ENCODE measurements at places on chromosomes 2 and 18.
A peak's percentile ranks its signal among the peaks of the same experiment; 100 is the strongest.

DNA sequence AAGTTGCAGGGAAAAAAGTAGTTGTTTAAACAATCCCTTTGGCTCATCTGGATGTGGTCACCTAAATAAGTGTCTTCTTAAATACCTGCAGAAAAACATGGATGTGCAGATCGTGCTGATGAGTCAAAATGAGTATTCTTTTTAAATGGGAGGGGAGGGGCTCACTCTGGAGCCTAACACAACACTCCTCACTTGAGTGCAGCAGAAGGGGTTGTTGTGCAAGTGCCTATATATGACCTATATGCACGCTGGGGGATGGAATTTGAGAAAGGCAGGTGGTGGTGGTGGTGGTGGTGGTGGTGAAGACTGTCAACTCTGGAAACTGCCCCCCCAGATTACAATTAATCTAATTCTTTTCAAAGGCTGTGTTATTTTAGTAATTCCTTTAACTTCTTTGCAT, 77.9 kb upstream of the FAM124B start:
- no peak for DNase-seq

- no peak for DNase-seq
These were observed 323.4 kb upstream of the RBMS1 start for GRCh38 chr2:160816916-160817499.

DNA sequence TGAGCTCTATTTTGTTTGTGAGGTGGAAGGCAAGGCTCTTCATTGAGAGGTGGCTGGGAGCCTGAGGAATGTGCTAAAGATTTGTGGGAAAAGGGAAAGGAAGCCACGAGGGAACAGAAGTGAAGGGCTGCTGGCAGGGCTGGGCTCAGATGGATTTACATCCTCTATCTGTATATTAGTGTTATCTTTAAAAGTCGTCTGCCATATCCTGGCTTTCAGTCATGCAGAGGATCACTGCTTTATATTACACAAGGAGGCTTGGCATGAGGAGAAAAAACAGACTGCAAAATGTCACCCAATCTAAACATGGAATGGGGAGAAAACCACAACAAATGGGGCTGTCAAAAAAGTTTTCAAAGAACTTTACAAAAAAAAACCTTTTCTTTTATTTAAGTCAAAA, 434.4 kb downstream of the HRH4 start:
- DNase-seq: no peak

GRCh38 chr2:235936493-235936892, 231.7 kb downstream of the GBX2 start:
- DNase-seq: no peak

DNA sequence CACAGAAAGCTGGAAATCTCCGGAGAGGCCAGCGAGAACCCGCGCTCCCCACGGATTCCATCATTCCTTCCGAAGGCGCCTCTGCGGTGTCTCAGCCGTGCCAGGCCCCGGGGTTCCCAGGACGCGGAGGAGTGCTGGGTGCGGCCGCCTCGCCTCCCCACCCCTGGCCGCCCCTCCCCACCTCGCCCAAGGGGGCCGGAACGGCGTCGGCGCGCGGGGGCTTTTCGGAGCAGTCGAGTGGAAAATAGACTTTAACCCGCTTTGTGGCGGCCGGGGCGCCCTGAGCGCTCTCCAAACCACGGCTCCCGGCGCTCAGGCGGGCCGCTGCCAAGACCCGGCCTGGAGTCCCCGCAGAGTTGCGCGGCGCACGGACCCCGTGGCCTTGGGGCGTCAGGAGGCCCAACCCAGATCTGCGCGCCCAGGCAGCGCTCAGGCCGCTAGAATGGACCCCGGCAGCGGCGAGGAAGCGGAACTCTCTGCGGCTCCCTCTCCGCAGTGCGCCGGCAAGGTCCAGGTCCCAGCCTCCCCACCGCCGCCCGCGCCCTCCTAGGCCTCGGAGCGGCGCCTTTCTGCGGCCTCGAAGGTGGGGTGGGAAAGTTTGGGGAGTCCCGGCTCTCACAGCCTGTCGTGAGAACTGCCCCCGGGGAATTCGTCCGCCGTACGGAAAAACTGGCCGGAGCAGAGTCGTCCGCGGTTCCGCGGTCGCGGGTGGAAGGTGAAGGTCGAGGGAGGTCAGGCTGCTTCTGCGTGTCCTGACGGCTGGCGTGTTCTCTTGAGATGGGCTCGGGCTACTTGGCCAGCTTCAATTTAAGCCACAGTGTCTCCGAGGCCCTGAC, 1.2 kb upstream of the EMX1 start:
- no peak for DNase-seq

GRCh38 chr2:223404616-223405015, 197.5 kb downstream of the SCG2 start:
- DNase-seq: no peak

DNA sequence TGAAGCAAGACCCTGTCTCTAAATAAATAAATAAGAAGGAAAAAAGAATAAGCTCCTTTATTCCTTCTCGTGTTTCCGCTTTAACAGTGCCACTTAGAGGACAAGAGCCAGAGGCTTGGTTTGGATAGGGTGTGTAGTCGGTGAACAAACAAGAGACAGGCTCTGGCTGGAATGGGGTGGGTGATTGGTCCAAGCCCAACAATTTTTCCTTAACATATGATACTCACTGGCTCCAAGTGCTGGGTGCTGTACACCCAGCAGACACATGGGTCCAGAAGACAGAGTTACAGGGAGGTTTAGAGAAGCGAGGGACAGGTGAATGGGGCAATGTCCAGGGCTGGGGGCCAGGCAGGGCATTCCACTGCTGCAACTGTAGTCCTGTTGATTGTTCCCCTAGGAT, 77.8 kb downstream of the NCAPH start:
- DNase-seq: no peak

- DNase-seq: no peak
These were observed 75.4 kb downstream of the EXOC6B start for GRCh38 chr2:72750466-72750865.

DNA sequence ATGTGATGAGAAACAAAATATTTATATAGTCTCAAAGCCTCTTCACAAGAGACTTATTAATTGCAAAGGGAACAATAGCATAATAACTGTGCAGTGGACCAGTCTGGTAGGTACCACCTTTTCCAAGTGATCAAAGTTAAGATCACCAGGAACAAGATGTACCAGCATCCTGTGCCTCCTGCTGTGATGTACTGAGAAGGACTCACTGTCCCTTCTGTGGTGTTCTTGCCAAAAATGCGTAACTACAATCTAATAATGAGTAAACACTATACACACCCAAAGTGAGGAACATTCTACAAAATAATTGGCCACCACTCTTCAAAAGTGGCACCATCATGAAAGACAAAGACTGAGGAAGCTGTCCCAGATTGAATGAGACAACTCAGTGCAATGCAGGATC, 14.5 kb downstream of the GNLY start:
- DNase-seq: no peak

GRCh38 chr2:152716805-152717227, 445 bp downstream of the PRPF40A start:
- DNase-seq: peak; percentile 15

GRCh38 chr2:69493268-69493667, 56.0 kb upstream of the NFU1 start:
- no peak for DNase-seq

GRCh38 chr18:69616114-69616513, 215.4 kb downstream of the DOK6 start:
- no peak for DNase-seq

DNA sequence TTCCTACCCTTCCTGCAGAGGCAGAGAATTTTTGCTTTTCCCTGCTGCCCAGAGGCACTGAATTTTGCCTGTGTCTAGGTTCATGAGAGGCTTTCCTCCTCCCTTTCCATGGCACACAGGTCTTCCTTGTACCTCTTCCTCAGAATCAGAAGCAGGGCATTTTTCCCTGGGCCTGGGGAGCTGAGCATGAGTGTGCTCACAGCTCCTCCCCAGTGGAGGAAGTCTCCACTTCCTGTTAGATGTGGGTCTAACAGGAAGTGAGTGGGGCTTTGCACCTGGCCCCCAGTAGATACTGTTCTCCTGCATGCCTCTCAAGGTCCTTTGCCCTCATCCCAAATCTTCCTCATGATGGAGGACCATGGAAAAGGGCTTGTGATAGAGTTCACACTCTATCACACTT, 297.2 kb upstream of the FIGN start:
- DNase-seq: no peak
